ENCODE measurements at places on chromosomes 13 and 19. TPM values are rescaled to one million over a fixed set of nuclear protein-coding genes. Genes with fewer than 3 reads are reported as not detected.
A peak's percentile ranks its signal among the peaks of the same experiment; 100 is the strongest.

ZNF790 gene
- 4.1 TPM for total RNA-seq

BEST2 gene
- total RNA-seq: 58.3 TPM

CYP2F1 gene
- not detected for total RNA-seq

DNA sequence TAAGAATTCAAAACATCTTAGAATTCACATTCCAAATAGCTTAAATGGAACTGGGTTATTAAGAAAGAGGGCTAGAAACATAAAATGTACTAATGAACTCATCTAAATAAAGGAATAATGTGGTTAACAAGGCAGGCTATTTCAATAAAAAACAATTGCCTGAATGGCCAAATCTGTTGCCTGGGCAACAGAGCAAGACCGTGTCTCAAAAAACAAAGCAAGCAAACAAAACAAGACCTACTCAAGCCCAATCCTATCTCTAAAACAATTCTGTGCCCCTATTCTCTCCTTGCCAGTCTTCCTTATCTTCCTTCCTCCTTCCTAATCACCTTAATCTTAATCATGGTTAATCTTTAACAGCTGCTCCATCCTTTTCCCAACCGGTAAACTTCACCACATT is 12.1 kb downstream of the IGFL1 start:
- DNase-seq: no peak

DNA sequence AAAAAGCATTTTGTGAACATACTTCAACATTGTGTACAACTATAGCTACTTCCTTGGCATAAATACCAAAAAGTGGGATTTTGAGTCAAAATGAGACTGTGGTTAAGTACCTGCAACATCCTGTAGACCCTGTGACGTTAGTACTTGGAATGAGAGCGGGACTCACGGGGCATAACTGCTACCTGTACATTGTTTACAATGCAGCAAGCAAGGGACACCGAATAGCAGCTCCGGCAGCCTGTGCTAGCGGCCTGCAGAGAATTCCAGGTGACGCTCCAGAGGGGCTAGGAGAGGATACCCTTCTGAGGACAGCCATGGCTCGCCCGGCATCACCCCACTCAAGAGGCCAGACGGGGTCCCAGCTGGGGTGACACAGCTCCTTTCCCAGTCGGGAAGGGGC is 824 bp upstream of the ZNF331 start:
- DNase-seq: no peak

DNA sequence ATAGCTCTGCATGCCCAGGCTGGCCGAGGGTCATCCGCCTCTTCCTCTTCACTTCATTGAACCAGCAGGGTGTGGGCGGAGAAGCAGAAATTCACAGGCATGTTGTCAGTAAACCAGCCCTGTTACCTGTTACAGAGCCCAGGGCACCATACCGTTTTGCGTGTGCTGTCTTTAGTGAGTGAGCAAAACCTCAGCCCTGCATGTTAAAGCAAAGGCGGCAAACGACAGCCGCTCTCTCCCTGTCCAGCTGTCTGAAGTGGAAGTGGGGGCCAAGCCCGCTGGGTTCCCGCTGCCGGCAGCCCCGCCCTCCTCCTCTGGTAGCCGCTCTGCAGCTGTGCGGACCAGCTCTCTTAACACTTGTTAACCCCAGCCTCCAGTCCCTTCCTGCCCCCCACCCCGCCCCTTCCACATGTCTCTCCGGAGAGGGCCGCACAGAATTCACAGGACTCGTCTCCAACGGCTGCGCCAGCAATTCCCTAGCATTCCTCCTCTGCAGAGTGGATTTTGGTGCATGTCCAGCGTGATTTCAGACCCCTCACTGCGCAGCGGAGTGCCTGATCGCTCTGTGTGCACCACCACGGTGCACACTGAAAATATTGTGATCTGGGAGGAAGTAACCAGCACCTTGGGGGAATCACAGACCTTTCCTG is 12.7 kb downstream of the KLHL26 start:
- DNase-seq: peak; percentile 55

GRCh38 chr19:29927944-29928625 is 14.0 kb upstream of the URI1 start:
- DNase-seq: no peak

GRCh38 chr19:58182577-58182988 is 278 bp upstream of the ZNF274 start:
- DNase-seq: peak; percentile 89
